ENCODE measurements at places on chromosomes 5 and 9. TPM values are rescaled to one million over a fixed set of nuclear protein-coding genes. Genes with fewer than 3 reads are reported as not detected.

The CATSPER3 gene
- total RNA-seq: 0.58 TPM

The ELOVL7 gene
- 18.4 TPM for total RNA-seq

The ARHGEF37 gene
- 6.9 TPM for total RNA-seq

The ENG gene
- total RNA-seq: 76.0 TPM

The CAVIN4 gene
- total RNA-seq: 38.4 TPM

The LIX1 gene
- total RNA-seq: 2.6 TPM

The TEK gene
- total RNA-seq: 45.7 TPM

The SLC45A2 gene
- 0.23 TPM for total RNA-seq

Data from metanephros (tissue), 2 donors.